ENCODE measurements at places on chromosomes 4 and X. TPM values are rescaled to one million over a fixed set of nuclear protein-coding genes. Genes with fewer than 3 reads are reported as not detected.

ETNPPL gene
- total RNA-seq: not detected

TBC1D8B gene
- 3.7 TPM for total RNA-seq

PLK4 gene
- 3.6 TPM for total RNA-seq

QRFPR gene
- 1.8 TPM for total RNA-seq

ZNF674 gene
- 3.6 TPM for total RNA-seq

FHIP1A gene
- total RNA-seq: 0.65 TPM

SHROOM4 gene
- total RNA-seq: 23.6 TPM
